ENCODE measurements at places on chromosomes 16 and 17.

GRCh38 chr17:70089513-70090148 is 14.6 kb downstream of the KCNJ16 start:
- no peak for DNase-seq

GRCh38 chr17:39573447-39574298 is 34.0 kb downstream of the NEUROD2 start:
- no peak for DNase-seq

GRCh38 chr16:11471548-11471947 is 115.2 kb downstream of the LITAF start:
- no peak for DNase-seq

DNA sequence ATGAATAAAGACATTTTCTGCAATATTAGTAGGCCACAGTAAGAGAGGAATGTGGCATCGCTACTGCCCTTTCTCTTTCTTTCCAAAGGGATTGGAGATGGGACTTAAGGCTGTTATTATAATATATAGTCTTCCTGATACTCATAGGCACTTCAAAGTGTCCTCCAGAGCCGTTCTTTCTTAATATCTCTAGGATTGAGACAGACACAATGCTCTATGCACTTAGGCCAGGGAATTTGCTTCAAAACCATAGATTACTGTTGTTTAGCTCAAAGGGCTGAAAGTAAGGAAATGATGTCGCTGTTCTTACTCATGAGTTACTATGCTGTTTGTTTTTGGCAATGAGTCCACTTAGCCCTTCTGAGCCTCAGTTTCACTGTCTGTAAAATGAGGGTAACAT is 590.5 kb downstream of the CDH11 start:
- DNase-seq: no peak

DNA sequence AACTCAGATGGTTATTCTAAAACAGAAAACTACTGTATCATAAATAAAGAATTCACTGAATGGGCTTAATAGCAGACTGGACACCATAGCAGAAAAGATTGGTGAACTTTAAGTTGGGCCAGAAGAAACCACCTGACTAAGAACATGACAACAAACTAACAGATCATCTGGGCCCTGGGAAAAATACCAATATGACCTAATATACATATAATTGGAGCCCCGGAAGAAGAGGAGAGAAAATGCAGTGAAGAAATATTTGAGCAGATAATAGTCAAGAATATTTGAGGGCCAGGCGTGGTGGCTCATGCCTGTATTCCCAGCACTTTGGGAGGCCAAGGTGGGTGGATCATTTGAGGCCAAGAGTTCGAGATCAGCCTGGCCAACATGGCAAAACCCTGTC is 25.5 kb upstream of the SDK2 start:
- DNase-seq: no peak

DNA sequence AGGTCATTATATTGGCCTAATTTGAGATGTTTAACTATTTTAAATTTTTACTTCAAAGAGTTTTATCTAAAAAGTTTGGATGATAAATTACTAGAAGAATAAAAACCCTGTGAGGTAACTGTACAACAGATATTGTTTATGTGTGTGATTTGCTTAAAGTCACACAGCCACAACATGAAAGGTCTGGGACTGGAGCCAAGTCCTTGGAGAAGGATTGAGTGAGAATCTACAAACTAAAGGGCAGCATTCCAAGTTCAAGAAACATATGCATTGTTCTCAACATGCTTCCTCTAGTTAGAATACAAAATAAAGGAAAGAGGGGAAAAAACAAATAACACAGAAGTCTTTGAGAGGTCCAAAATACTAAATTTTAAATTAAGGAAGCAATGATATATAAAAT is 131.5 kb upstream of the MON1B start:
- DNase-seq: no peak

DNA sequence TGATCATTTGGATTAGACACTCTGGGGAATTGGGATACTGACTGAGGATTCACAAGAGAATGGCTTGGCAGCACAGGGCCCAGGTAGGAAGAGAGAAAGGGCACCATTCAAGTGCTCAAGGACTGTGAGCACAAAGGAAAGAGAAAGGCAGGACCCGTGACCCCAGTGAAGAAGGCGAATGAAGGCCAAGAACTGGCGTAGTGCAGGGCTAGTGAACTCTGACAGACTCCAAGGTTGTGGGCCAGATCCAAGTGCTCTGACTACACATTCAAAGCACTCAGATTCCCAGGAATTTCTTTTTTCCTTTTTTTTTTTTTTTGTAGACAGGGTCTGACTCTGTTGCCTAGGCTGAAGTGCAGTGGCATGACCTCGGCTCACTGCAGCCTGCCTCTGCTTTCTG is 5.0 kb downstream of the GTF3C1 start:
- DNase-seq: no peak

- DNase-seq: no peak
Measured at GRCh38 chr17:48100591-48101011, 677 bp downstream of the CBX1 start.

- DNase-seq: no peak
Measured at GRCh38 chr17:1462164-1463112, 6.4 kb upstream of the CRK start.

DNA sequence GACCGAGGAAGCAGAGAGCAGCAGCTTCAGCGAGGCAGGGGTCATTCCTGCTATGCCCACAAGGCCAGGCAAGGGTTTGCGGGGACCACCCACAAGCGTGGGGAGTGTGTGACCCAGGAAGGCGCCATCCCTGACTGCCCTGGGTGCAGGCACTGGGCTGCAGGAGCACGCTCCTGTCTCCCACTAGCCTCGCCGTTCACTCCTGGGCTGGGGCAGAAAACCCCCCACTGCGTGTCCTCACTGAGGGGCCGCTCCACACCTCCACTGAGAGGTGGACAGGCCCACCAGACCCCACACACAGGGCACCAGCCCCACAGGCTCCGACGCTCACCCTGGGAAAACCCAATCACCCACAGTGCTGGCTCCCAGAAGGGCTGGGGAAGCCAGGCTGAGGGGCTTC is 56.1 kb downstream of the KLHDC4 start:
- DNase-seq: no peak

DNA sequence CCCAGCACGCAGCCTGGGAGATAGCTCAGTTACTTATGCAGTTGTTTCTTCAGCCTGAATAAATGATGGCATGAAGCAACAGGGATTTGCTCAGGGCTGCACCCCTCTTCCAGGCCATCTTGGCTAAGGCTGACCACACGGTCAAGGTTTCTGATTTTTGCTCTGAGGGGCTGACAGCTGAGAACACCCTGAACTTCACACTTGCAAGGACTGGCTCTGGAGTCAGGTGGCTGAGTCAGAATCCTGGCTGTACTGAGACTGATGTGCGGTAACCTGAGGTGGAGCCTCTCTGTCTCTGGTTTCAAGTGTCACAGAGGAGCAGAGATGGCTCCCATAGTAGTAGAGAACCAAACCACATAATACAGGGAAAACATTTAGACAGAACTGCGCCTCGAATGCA is 4.8 kb downstream of the MTHFSD start:
- no peak for DNase-seq

DNA sequence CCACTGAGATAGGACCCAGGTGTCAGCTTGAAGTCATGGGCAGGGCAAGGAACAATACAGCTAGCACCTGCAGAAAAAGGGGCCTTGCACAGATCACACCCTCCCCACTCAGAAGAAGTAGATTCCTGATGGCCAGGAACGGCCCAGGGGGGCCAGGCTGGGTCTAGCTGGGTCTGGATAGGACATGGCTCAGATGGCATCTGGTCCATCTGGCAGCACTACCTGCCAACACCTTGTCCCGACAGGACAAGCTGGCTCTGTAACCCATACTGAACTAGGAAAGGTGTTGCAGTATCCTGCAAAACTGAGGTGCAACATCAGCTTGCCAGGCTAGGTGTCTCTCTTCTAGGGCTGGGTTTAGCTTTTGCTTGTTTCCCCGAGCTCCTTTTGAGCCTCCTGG is 38.9 kb upstream of the GFOD2 start:
- DNase-seq: no peak

DNA sequence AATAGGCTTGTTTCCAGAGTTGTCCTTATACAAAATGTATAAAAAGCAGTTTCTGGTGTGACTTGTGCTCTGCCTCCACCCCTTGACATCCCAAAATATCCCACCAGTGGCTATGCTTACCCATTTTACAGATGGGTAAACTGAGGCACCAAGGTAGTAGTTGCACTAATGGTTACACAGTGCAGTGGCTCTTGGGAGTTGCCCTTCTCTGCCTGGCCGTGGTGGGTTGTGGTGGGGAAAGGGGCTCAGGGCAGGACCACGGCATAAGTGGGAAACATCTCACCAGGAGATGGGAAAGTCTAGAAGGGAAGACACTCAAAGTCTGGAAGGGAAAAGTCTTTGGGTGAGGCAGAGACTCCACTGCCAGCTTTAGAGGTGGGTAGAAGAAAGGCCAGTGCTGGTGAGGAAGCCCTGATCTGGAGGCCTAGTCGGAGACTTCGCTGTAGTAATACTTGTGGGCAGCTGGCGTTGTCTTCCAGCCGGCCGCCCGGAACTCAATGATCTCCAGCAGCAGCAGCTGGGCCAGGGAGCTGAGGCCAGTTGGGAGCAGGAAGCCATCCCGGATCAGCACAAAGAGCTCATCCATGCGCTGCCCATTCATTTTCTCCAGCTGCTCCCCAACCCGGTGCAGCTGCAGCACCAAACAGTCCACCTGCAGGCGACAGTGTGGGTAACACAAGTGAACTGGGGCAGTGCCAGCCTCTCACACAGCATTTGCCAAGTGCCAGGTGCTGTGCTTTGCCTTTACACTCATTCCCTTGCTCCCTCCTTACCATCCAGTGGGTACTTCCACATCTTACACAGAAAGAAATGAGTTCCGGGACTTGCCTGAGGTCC is 4.5 kb downstream of the MIF4GD start:
- DNase-seq: no peak

All from CMK (cell line).